ENCODE measurements at places on chromosomes 12 and 14.

- DNase-seq = no peak
Measured at GRCh38 chr12:72747111-72747849, 475.1 kb downstream of the TRHDE start.

DNA sequence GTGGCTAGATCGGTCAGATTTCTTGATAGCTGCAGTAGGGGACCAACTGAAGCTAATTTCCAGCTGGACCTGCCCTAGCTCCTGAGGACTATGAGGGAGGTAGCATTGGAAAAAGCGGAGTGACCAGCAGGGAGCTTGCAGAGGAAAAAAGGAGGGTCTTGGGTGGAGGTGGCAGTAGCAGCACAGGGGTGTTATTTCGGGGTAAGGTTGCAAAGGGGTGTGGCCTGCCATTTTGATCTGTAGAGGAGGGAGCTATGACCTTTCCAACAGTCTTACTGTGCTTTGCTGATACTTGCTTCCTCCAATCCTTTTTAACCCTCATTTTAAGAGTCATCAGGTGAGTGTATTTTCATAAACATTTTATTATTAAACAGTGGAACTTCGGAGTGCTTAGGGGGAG is 83.8 kb upstream of the NRXN3 start:
- DNase-seq = no peak

DNA sequence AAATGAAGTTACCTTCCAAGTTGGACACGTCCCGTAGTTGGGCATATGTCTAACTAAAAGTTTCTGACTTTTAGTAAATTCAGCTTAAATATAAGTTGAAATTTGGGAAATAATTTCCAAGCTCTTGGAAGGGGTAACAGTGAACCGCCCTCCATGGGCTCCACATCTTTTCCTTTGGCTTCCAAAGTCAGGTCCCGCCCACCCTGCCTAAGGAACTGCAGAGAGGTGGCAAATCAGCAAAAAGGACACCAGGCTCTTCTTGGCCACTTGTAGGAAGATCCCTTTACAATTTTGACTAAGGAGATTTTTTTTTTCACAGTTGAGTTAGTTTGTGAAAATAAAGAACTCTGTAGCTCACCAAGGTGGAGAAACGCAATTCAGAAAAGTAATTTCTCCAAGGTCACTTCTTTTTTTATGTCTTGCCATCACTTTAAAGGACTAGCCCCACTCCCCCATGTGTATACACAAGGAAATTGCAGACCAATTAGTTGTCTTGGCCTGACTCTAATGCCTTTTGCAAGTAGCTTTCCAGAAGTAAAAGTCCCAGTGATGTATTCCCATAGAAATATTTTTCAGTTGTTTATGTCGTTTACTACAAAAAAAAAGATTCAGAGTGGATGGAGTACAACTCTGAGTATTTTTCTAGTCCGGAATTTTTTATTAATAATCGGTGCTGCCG is 181.2 kb downstream of the PELI2 start:
- no peak for DNase-seq

- no peak for DNase-seq
Measured at GRCh38 chr14:61111209-61111665, 130.2 kb downstream of the SLC38A6 start.

GRCh38 chr14:74905595-74906142 is 17.4 kb downstream of the RPS6KL1 start:
- DNase-seq = peak; percentile 93

DNA sequence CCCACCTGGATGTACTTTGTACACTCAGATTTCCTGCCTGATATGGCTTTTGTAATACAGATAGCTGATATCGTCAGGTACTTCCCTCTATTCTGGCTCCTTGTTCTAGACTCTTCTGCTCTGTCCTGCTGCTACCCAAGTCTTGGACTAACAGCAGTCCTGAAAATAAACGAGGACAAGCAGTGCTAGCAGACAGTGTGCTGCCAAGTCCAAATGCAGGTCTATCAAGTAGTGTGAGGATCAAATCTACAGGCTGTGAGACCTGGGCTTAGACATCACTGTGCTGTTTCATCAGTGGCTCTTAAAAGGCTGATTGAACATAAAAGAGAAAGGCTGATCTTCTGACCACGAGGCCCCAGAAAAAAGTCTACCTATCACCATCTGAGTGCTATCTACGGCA is 418.1 kb downstream of the APAF1 start:
- DNase-seq = no peak

DNA sequence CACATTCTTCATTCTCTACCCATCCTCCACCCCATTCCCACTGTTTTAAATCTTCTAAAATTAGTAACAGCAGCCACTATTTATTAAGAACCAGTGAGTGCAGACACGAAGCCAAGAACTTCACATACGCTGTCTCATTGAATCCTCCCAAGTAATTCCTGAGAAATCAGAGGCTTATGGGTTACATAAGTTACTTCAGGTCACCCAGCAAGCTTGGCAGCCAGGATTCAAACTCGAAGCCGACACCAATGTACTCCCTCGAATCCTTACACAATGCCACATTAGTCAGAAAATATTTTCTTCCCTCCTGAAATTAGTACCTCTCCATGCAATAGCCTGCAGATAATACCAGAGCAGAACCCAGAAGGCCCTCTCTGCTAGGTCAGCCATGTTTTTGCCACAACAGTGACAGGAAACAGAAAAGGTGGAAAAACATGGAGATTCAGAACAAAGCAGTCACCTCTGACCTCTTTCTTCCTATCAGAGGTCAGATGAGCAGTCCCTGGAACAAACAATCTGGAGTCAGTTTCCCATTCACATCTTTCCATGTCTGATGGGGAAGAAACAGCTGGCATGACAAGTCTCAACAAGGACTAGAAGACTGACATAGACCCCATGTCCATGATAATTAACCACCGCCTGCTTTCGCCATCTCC is 16.4 kb downstream of the NID2 start:
- DNase-seq = no peak

- no peak for DNase-seq
Measured at GRCh38 chr12:49961111-49961922, at the start of gene AQP5. TSS of gene AQP5 (plus strand) at chr12:49961872. CDS start at chr12:49962018, 146 bp downstream.

DNA sequence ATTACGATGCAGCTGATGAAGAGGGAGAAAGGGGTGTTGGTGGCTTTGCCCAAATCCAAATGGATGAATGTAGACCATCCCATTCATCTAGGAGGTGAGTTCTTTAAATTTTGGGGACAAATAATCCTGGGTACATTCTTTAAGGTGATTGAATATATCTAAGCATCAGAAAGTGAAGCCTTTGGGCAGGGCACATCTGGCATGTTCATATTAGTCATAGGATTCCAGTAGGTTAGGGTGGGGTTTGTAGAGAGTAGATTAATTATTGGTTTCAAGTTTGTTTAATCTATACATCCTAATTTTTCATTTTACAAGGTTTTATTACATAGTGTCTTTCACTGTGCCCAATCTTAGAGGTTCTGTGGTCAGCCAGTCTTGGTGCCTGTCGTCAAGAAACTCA is 23.4 kb downstream of the RNF10 start:
- no peak for DNase-seq

DNA sequence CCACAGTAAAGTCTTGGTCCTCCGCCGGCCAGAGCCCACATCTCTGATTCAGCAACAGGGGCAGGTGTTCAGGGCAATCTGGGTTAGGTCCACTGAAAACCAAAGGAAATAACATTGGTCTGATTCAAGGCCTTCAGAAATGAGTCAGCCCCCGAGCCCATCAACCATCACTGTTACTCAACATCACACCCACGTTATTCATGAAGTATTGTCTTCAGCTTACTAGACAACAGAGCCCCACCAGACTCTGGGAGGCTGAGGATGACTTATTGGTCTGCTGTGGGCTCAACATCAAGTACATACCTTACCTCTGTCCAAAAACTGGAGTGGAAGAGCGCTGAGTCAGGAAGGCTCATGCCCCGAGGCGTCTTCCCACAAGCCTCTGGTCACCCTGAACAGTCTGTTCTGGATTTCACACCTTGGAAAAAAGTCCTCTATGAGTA is 97.5 kb downstream of the ZFP36L1 start:
- DNase-seq = no peak

DNA sequence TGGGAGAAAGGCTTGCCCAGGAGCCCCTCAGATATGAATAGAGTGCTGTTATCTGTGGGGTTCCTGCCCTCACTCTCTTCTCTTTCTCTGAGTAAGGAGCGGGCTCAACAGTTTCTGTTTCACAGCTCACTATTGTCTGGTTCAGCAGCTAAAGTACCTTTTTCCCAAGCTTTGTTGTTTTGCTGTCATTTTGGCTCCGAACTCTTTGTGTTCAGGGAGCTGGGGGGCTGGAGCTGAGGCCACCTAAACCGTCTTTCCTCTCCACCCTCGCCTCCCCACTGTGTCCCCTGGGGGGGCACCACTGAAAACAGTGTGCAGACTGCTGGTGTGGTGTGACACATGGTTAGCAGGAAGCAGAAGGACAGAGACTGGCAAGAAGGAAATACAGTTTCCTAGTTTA is 51.4 kb downstream of the FBXW8 start:
- no peak for DNase-seq

DNA sequence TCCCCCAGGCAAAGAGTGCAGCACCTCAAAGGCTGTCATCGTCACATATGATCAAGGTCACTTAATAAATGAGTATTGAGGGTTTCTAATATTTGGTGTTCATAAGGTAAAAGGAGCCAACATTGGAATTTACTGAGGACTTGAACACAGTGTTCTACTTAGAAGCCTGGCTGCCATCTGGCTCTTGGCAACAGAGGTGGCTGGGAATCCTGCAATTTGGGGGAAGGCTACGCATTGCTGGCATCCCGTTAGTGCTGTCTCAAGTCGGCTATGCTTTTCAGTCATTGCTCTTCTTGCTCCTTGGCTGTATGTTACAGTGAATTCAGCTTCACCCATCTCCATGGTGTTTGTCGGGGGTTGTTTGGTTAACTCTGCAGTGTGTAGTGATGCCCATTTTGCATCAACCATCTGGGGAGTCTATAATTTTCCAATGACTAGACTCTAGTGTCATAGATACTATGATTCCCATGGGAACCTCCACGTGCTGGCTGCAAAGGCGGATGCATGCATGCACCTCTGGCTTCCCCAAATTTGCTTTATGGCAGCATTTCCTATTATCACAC is 12.9 kb upstream of the SLC24A4 start:
- DNase-seq = no peak

GRCh38 chr12:27207615-27208413 is 36.3 kb upstream of the STK38L start:
- DNase-seq = no peak

DNA sequence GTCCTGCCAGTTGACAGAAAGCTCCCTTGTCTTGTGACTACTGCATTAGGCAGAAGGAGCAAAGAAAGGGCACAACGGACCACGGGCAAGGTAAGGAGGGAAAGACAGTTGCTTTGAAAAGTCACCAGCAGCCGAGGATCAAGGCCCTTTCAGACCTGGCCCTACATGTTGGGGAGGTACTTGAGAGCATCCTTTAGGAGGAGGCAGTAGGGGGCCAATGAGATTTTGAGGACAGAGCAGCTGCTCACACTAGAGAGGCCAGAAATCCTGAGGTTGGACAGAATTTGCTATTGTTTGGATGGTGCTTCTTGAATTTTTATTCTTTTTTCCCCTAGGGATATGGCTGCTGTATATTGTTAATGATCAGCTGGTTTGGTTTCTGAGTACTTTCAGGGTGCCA is 135.5 kb upstream of the PZP start:
- no peak for DNase-seq
